Heart left ventricle (tissue), 16 donors: ENCODE measurements at places on chromosomes 16 and 17. TPM values are rescaled to one million over a fixed set of nuclear protein-coding genes. Genes with fewer than 3 reads are reported as not detected.

TNFRSF17 gene
- not detected for total RNA-seq

SBK1 gene
- total RNA-seq = 3.1 TPM

NGFR gene
- 13.5 TPM for total RNA-seq

DNA sequence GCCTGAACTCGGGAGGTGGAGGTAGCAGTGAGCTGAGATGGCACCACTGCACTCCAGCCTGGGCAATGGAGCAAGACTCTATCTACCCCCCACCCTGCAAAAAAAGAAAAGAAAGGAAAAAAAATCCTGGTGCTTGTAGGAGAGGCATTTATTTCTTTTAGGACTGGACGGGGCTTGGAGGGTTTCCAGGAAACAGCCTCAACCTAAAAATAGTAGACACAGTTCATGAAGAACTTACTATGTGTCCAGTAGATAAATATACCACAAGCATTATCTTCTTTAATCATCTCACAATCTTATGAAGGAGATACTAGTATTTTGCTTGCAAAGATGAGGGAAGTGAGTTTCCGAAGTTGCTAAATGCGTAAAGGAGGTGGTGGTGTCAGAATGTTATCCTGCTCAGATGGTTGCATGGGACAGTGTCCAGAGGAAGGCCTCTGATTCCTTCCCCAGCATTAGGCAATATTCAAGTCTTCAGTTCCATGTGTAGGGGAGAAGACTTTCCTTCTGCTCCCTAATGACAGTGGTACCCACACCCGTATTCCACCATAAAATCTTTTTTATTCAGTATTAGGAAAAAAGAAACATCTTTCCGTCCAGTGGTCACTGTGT, 263.2 kb downstream of the WWOX start:
- no peaks in the 10 kb centered on the region for H3K36me3 ChIP-seq
- H3K4me1 ChIP-seq = peaks cover 3% of the 10 kb centered on the region
- H3K4me3 ChIP-seq = no peak overlapping the region
- H3K27me3 ChIP-seq = no peaks in the 10 kb centered on the region
- no peak overlapping the region for H3K27ac ChIP-seq

DNA sequence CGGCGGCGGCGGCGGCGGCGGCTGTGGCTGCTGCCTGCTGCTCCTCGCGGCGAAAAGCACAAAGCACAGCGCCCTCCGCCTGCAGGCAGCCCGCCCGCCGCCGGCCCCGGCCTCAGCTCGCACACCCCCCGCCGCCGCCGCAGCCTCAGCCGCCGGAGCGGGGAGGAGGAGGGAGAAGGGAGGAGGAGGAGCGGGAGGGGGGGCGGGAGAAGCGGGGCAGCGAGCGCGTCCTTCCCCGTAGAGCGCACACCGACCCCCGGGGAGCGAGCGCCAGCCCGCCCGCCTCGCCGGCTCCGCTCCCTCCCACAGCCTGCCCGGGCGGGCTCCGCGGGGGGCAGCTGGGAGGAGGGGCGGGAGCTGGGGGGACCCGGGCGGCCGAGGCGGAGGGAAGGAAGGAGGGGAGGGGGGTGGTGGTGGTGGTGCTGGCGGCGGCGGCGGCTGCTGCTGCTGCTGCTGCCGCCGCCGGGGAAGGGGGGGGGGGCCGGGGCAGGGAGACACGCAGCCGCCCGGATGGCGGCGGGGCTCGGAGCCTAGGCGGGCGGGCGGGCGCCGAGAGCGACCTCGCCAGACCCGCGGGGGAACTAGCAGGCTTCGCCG, at the start of gene UBTF:
UBTF (minus strand) TSS at position 60 of the 597 bp plus-strand sequence. CDS start 1,446 bp downstream, outside the sequence.
- H3K36me3 ChIP-seq = peaks cover 23% of the 10 kb centered on the region
- peak; percentile 80 for DNase-seq
- peak within 1 kb of the TSS; percentile 96 for H3K4me3 ChIP-seq
- peak within 1 kb of the TSS; percentile 100 for H3K27ac ChIP-seq
- H3K27me3 ChIP-seq = no peaks in the 10 kb centered on the region

TAC4 gene
- total RNA-seq = 0.50 TPM
